ENCODE measurements at places on chromosomes 6 and 20. TPM values are rescaled to one million over a fixed set of nuclear protein-coding genes. Genes with fewer than 3 reads are reported as not detected.

KIF25 gene
- total RNA-seq, result 0.43 TPM

ARFGEF3 gene
- 14.7 TPM for total RNA-seq

PEX7 gene
- total RNA-seq, result 4.2 TPM

DNA sequence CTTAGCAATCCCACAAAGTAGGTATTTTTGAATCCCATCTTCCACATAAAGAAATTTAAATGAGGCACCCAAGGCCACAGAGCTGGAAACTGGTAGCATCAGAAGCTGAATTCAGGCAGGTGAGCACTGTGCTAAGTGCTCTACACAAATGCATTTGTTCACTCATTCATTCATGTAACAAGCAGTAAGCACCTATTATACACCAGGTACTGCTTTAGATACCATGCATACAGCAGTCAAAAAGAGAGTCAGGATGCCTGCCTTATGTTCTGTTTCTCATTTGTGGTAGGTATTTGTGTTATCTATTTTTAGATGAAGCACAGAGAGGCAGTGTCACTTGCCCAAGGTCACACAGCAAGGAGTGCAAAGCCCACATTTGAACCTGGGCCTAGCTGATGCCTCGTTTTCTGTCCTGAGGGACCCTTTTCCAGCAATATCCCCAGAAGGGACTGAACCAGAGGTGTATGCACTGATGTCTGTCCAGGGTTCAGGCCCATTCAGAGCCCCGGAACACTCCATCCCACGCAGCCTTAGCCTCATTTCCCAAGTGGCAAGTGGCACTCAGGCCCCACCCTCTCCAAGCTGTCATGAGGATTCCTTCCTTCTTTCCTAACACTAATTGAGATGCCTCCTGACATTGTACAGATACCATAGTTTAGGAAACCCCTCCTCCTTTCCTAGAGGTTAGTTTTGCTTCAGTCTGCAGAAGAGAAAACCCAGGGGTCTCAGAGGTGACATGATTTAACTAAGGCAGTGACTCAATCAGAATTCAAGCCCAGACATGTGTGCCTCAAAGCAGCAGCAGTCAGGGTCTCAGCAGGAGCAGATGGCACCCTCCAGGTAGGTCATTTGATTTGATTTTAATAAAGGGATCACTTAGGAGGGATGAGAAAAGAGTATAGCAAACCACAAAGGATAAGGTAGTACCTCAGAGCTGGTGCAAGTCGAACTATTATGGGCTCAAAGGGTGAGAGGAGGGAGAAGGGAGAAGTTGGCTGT is 61.2 kb upstream of the SIRPA start:
- H3K27ac ChIP-seq, result no peak overlapping the region
- H3K36me3 ChIP-seq, result no peaks in the 10 kb centered on the region
- DNase-seq, result no peak
- H3K4me3 ChIP-seq, result no peak overlapping the region

GRCh38 chr6:150055131-150055530 is 13.8 kb downstream of the ULBP3 start:
- H3K4me1 ChIP-seq, result no peaks in the 10 kb centered on the region
- H3K27ac ChIP-seq, result no peak overlapping the region
- peaks cover 29% of the 10 kb centered on the region for H3K27me3 ChIP-seq
- DNase-seq, result no peak
- H3K36me3 ChIP-seq, result no peaks in the 10 kb centered on the region

DNA sequence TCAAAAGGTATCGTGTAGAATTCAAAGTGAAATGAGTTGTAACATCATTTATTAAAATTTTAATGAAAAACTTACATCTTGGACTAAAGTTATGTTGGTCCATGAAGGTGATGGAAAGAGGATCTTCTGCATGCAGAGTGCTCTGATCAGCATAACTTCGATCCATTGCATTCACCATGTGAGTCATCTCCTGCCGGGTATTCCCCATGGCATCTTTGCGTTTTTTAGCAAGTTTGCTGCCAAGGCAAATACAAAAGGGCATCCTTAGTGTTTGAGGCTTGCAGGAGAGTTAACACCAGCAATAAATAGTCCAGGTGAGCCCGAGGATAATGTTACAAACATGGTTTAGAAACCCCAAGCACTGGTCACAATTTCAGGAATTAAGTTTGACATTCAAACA is 104.2 kb upstream of the THEMIS start:
- H3K4me3 ChIP-seq, result no peak overlapping the region
- H3K36me3 ChIP-seq, result peaks cover 3% of the 10 kb centered on the region
- no peaks in the 10 kb centered on the region for H3K27me3 ChIP-seq
- H3K27ac ChIP-seq, result no peak overlapping the region

DNA sequence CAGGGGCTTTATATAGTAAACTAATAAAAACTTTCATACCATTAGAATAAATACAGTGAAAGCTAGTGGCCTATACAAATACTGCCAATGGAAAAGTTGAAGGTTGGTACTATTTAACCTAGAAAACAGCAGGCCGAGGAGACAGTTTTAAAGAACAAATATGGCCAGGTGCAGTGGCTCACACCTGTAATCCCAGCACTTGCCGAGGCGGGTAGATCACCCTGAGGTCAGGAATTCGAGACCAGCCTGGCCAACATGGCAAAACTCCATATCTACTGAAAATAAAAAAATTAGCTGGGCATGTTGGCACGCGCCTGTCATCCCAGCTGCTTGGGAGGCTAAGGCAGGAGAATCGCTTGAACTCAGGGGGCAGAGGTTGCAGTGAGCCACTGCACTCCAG is 24.8 kb downstream of the GLYATL3 start:
- no peaks in the 10 kb centered on the region for H3K36me3 ChIP-seq
- no peaks in the 10 kb centered on the region for H3K27me3 ChIP-seq
- no peak for DNase-seq

Data from psoas muscle (tissue), 8 donors.